ENCODE measurements at places on chromosomes 6 and 20.

- no peak for DNase-seq
These were observed 2.2 kb upstream of the MAPK13 start for GRCh38 chr6:36128073-36128472.

DNA sequence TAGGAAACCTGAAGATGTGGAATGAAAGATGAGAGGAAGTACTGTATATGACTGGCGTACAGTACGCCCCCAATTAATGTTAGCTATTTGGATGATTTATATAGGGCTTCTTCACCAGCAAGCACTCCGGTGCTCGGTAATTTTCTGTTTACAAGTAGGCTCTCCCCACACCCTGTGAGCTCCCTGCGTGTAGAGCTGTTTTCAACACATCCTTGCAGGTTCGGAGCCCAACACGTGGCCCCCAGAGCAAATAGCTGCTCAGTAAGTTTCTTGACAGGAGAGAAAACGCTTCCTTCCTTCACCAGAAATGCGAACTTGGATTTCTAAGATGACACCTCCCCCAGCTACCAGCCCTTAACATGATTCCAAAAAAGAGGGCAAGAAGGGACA lies 1.2 kb upstream of the RAB22A start:
- DNase-seq, result no peak

DNA sequence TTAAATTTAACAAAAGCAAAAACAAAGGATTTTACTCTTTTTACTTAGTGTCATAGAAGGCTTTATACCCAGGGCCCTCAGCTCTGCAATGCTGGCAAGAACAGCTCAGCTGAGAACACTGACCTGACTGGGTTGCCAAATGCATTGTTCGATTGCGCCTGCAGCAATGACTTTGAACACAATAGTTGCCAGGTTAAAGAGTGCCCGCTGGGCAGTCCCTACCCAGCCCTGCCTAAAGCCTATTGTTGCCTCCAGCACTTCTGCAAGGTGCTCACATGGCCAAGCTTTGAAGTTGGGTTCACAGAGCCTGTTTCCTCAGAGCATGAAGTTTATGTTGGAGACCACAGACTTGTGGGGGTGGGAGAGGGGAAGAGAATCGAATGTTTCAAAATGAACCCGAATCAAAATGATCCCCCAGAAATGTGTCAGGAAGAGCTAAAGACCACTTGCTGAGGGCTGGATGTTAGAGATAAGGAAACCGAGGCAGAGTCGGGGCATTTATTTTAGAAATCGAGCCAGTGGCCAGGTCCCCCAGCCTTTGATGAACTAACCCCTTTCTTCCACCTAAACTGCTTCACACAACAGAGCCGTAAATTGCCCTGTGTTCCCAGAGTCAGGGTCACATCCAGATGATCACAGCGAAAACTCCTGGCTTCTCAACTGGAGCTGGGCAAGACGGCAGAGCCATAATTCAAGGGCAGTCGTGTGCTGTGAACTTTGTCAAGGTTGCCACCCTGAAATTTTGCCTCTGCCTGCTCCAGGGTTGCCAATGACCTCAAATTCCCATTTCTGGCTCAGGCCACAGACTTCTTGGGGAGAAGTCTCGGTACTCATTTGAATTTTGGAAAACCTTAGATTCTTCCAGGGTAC lies 55.0 kb downstream of the FOXA2 start:
- no peak for DNase-seq

DNA sequence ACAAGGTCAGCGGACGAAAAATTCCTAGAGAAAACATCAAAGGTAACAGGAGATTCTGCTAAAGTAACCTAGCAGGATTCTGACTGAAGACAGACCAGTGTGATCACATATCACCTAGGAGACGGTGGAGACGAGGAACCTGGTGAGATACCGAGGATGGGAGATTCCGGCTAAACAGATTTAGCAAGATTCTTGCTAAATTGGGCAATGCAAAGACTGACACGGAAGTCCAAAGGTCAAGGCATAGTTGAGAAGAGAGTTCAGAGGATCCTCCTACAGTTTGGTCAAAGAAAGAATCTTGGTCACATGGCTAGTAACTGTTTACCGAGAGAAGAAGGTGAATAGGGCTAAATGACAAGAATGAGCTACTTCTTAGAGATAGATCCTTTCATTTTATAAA lies 61.1 kb downstream of the TMEM170B start:
- no peak for DNase-seq

GRCh38 chr6:157157258-157157657 lies 166.1 kb downstream of the TMEM242 start:
- DNase-seq, result no peak

All from stimulated activated CD4-positive, alpha-beta T cell treated with anti-CD3 and anti-CD28 coated beads, Interleukin-1b, Interleukin-23, amount 100 ng/mL, for 1 hour (primary cell).